DMS79 treated with DMSO at 0.1 percent for 48 hours (cell line): ENCODE measurements at places on chromosomes 7 and 10.

DNA sequence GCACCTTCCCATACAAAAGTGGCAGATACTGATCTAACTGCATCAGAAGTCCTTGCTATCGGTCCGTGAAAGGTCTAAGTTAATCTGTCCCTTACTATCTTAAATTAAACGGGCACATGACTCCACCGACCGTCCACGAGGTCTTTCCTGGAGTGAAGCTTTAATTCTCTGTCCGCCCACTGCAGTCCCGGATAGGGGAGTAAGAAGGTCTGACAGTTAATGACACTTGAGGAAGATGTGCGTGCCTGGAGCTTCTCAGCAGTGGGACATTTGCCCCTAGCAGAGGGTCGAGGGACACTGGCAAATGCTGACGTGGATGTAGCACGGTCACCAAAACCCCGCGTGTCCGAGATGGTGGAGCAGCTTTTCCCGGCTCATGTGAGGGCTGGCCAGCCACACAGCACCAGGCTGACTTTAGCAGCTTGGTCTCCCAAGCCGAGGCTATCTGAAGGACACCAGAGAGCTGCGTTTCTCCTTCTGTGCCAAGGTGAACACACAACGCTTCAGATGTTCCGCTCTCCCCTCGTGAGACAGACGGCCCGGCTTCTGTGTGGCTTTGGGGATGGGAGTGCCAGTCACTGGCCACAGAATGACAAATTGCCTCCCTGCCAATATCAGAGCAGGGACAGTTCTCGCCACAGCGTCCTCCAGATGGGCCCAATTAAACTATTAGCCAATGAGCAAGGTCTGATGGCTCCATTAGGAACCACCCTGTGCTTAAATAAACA, 86.6 kb downstream of the ADARB2 start:
- DNase-seq, result no peak

DNA sequence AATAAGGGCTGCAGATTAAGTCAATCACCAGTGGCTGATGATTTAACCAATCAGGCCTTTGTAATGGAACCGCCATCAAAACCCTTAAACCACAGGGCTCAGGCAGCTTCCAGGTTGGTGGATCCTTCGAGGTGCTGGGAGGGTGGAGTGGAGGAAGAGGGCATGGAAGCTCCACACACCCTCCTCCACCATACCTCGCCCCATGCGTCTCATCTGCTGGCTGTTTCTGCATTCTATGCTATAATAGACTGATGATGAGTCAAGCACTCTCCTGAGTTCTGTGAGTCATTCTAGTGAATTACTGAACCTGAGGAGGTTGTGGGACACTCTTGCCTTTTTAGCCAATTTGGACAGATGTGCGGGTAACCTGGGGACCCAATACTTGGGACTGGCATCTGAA, 43.9 kb downstream of the CHST15 start:
- no peak for DNase-seq

DNA sequence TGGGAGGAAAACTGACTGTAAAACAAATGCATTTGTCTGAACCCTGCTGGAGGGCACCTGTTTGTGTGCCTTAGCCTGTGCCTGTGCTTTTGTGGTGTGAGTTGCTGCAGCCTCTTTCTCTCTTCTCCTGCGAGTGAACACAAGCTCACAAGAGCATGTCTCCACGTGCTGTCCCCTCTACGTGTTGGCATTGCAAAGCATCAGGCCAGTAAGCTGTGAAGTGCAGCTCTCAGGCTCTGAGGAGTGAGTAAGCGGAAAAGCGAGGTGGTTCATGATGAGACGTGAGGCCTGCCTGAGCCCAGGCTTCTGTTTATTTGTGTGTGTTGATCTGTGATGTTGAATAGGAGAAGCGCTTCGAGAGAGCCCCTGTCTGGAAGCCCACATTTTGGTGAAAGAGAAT, 85.6 kb upstream of the PDCD4 start:
- DNase-seq, result peak; percentile 19

GRCh38 chr7:4109481-4110110, 572.5 kb upstream of the FOXK1 start:
- no peak for DNase-seq

DNA sequence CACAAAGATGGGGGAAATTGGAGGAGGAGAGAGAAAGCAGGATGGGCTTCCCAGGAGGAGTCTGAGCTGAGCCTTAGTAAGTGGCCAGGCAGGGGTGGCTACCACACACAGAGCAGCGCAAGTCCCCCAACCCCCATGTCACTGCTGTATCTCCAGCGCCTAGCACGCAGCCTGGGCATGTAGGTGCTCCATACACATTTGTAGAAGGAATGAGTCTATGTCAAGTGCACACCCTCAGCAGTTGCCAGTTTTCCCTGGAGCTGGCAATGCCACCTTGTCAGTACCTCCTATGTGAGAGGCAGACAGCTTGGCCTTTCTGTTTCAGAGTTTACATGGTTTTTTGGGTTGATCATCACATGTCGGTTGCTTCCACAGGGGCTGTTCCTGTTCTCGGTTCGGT, 116.1 kb downstream of the CLEC2L start:
- no peak for DNase-seq

GRCh38 chr10:118332948-118333710, 9.0 kb downstream of the FAM204A start:
- peak; percentile 75 for DNase-seq

- DNase-seq, result no peak
Observed at GRCh38 chr10:123284022-123284421, 129.8 kb downstream of the BUB3 start.

DNA sequence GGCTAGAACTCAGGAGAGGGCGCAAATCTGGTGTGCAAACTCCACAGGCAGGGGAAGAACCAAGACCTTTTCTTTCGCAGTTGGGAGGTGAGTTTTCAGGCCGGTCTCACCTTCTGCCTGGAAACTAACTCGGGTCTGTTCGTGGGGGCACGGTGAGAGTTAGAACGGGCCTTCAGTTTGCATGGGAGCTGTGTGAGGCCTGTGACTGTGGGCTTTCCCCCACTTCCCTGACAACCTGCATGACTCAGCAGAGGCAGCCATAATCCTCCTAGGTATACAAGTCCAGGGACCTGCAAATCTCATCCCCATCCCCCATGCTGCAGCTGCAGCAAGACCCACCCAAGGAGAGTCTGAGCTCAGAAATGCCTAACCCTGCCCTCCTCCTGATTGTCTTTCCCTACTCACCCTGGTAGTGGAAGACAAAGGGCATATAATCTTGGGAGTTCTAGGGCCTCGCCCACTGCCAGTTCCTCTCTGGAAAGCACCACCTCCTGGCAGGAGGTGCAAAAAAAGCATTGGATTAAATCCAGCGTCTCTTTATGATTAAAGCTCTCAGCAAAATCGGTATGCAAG, 194.9 kb upstream of the ETV1 start:
- no peak for DNase-seq
